ENCODE measurements at places on chromosomes 1 and 21. TPM values are rescaled to one million over a fixed set of nuclear protein-coding genes. Genes with fewer than 3 reads are reported as not detected.

The SPRR2D gene
- total RNA-seq: not detected

The LIN28A gene
- total RNA-seq: not detected

The TMOD4 gene
- 4.1 TPM for total RNA-seq

The ARMH1 gene
- total RNA-seq: 95.7 TPM

The WNT9A gene
- 0.09 TPM for total RNA-seq

The AADACL4 gene
- total RNA-seq: not detected
